ENCODE measurements at places on chromosomes 11 and 22. TPM values are rescaled to one million over a fixed set of nuclear protein-coding genes. Genes with fewer than 3 reads are reported as not detected.

DNA sequence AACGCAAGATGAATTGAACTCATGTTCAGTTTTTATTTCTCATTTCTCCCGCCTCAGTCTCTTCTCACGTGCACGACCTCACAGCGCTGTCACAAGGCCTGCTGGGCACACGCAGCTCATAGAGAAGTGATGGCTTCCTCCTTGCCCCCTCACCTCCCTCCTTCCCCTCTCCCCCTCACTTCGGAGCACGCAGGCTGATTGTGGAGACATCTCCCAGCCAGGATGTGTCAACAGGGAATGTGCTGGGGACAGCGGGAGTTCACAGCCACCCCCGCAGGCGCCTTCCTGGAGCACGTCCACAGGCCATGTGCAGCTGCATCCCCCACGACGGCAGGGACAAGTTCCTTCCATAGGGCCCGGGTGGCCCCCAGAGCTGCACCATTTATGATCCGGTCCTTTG is 29.1 kb upstream of the KRTAP5-6 start:
- DNase-seq = no peak
- no peak overlapping the region for H3K27ac ChIP-seq
- no peaks in the 10 kb centered on the region for H3K36me3 ChIP-seq
- H3K4me1 ChIP-seq = peaks cover 3% of the 10 kb centered on the region

DNA sequence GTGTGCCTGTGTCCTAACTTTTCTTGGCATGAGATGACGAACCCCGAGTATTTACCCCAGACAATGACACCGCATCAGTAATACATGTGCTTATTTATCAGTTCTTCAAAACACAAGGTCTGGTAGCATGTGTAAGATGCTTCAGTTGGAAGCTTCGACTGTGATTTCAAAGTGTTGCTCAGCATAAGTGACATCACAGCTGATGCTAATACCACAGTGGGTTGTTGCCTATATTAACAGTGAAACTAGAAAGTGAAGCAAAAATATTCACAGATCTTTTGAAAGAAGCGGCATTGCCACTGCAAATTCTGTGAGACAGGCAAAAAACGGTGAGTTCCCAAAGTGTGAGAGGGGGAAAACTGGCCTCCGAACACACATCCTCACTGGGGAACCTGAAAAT is 18.4 kb upstream of the TTC12 start:
- DNase-seq = no peak
- H3K4me1 ChIP-seq = no peaks in the 10 kb centered on the region
- no peaks in the 10 kb centered on the region for H3K36me3 ChIP-seq
- H3K4me3 ChIP-seq = no peak overlapping the region
- no peak overlapping the region for H3K27ac ChIP-seq

DNA sequence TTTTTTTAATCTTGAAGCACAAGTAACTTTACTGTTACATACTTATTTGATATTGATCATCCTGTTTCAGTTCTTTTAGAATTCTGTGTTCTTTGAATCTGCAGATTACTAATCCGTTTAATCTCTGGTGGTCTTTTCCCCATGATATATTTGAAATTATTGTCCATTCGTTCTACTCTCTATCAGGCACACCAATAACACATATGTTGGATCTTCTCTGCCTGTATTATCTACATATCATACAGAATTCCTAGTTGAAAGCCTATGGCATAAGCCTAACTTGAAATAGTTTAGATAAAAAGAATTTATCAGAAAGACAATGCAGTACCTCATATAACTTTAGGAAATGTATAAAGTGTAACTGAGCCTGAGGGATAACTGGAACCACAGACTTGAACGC is 32.6 kb downstream of the STK33 start:
- H3K27me3 ChIP-seq = no peaks in the 10 kb centered on the region
- H3K4me3 ChIP-seq = no peak overlapping the region
- no peaks in the 10 kb centered on the region for H3K36me3 ChIP-seq
- H3K27ac ChIP-seq = no peak overlapping the region

The EFEMP2 gene
- 103 TPM for total RNA-seq

DNA sequence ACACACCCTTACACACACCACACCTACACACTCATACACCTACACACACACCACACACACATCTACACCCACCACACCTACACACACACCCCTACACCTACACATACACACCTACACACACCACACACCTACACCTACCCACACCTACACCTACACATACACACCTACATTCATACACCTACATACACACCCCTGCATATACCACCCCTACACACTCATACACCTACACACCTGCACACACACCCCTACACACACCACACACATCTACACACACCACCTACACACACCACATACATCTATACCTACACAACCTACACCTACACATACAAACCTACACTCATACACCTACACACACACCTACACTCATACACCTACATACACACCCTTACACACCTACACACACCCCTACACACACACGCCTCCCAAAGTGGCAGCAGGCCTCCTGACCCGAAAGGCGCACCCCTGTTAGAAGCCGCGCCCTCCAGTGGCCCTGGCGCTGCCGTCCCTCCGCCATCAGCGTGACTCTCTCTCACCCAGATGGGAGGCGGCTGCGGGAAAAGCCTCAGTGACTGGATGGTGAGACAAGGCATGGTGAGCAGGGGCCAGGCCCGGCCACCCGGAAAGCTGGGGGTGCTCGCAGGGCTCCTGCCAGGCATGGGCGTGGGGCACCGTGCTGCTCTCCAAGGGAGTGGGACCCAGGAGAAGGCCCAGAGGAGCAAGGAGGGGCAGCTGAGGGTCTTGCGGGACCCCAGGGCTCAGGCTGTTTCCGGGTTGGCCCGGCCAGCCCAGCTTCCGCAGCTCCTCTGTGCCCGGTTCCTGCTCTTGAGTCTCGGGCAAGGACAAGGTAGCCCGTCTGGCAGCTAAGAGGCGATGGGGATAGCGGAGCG is 37.0 kb upstream of the HMOX1 start:
- no peak for DNase-seq
- no peak overlapping the region for H3K4me3 ChIP-seq
- peaks cover 16% of the 10 kb centered on the region for H3K36me3 ChIP-seq
- no peaks in the 10 kb centered on the region for H3K27me3 ChIP-seq
- no peaks in the 10 kb centered on the region for H3K4me1 ChIP-seq
- no peak overlapping the region for H3K27ac ChIP-seq

The TBX10 gene
- not detected for total RNA-seq

Measured in heart left ventricle (tissue), 16 donors.